ENCODE measurements at places on chromosomes 1 and 21. TPM values are rescaled to one million over a fixed set of nuclear protein-coding genes. Genes with fewer than 3 reads are reported as not detected.

Gene CFHR4
- not detected for total RNA-seq

Gene NOL9
- total RNA-seq: 30.2 TPM

Gene SELP
- total RNA-seq: not detected

Gene APCS
- not detected for total RNA-seq
